ENCODE measurements at places on chromosomes 7 and 10. TPM values are rescaled to one million over a fixed set of nuclear protein-coding genes. Genes with fewer than 3 reads are reported as not detected.

Gene TMEM176B
- total RNA-seq: not detected

Gene SLC39A12
- not detected for total RNA-seq

Gene C7orf57
- not detected for total RNA-seq

Gene STAMBPL1
- 44.3 TPM for total RNA-seq

Gene NPM3
- total RNA-seq: 35.2 TPM

Gene PAX4
- total RNA-seq: not detected

All from T-helper 1 cell treated with Interleukin-12 subunit alpha and Interleukin-12 subunit beta and Interleukin-4 antibody, amounts not matched to agents 30 ng/mL and 1 ng/mL, for 36 hours (primary cell).